GM20000 (cell line): ENCODE measurements at places on chromosomes 11 and 22.

GRCh38 chr11:16863389-16863788 lies 124.9 kb downstream of the C11orf58 start:
- no peak for DNase-seq

- DNase-seq, result peak; percentile 24
Measured at GRCh38 chr11:125591649-125592304, 875 bp upstream of the STT3A start.

- no peak for DNase-seq
Measured at GRCh38 chr11:96906476-96906875, 516.7 kb downstream of the JRKL start.

DNA sequence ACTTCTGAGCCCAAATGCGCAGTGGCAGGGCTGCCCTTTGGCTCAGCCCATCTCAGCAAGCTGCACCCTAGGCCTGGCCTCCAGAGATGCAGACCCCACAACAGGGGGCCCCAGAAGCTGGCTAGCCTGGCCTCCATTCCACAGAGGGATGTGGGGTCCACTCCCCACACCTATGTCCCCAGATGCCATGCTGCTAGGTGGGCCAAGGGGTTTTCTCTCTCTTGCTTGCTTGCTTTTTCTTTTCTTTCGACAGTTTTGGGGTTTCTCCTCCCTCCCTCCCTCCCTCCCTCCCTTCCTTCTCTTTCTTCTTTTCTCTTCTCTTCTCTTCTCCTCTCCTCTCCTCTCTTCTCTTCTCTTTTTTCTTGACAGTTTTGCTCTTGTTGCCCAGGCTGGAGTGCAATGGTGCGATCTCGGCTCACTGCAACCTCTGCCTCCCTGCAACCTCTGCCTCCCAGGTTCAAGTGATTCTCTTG lies 9.6 kb downstream of the SCARF2 start:
- DNase-seq, result no peak

GRCh38 chr11:38332046-38332445 lies 1734.0 kb upstream of the RAG2 start:
- no peak for DNase-seq

- no peak for DNase-seq
Measured at GRCh38 chr11:118922745-118923627, 2.7 kb downstream of the BCL9L start.
